Thyroid gland (tissue), 4 donors: ENCODE measurements at places on chromosomes 12 and 14. TPM values are rescaled to one million over a fixed set of nuclear protein-coding genes. Genes with fewer than 3 reads are reported as not detected.

GRCh38 chr12:121799156-121799841 is 4.5 kb upstream of the SETD1B start:
- no peaks in the 10 kb centered on the region for H3K27me3 ChIP-seq
- no peak overlapping the region for H3K4me3 ChIP-seq
- H3K36me3 ChIP-seq, result no peaks in the 10 kb centered on the region
- H3K27ac ChIP-seq, result peak overlapping the region; percentile 100

GRCh38 chr14:102551995-102552705 is 40.3 kb upstream of the RCOR1 start:
- DNase-seq, result no peak
- no peaks in the 10 kb centered on the region for H3K27me3 ChIP-seq
- no peak overlapping the region for H3K4me3 ChIP-seq
- H3K4me1 ChIP-seq, result no peaks in the 10 kb centered on the region

GRCh38 chr12:112362310-112362709 is 19.9 kb downstream of the HECTD4 start:
- H3K27ac ChIP-seq, result no peak overlapping the region
- peaks cover 3% of the 10 kb centered on the region for H3K4me1 ChIP-seq
- no peaks in the 10 kb centered on the region for H3K36me3 ChIP-seq
- no peak for DNase-seq
- no peak overlapping the region for H3K4me3 ChIP-seq

TPPP2 gene
- not detected for total RNA-seq

MEG3 gene
- total RNA-seq, result 11.3 TPM
